ENCODE measurements at places on chromosomes 6 and 20.

DNA sequence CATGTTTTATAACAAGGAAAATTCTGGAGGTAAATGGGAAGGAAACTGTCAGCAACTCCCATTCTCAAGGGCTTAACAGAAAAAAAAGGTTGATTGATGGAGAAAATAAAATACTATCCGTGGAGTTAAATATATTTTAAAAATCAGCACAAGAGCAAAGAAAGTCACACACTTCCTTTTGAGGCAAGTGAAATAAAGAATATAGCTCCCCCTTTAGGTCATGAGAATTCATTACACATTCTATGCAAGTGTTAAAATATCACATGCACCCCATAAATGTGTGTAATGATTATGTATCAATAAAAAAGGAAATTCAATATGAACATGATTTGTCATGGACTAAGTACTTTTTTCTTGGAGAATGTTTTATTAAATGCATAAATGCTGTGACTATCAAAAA, 349.2 kb downstream of the TPBG start:
- peak; percentile 9 for DNase-seq

DNA sequence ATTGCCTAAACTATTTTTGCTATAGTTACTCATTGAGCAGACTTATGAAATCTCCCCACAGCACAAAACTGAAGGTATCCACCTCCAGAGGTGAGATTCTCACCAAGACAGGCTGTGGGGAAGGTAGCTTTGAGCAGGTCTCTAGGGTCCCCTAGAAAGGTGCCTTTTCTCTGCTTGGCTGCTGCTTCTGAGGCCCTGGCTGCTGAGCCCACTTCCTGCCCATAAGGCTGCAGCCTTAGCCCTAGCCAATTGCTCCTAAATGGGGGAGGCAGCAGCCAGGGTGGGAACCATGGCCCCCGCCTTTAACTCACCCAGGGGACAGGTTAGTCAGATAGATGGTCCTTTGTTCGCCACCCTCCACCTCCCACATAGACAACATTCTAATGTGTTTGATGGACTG, 3.6 kb downstream of the NT5E start:
- no peak for DNase-seq

- DNase-seq, result no peak
Measured at GRCh38 chr20:45727044-45727443, 4.9 kb downstream of the SPINT4 start.

DNA sequence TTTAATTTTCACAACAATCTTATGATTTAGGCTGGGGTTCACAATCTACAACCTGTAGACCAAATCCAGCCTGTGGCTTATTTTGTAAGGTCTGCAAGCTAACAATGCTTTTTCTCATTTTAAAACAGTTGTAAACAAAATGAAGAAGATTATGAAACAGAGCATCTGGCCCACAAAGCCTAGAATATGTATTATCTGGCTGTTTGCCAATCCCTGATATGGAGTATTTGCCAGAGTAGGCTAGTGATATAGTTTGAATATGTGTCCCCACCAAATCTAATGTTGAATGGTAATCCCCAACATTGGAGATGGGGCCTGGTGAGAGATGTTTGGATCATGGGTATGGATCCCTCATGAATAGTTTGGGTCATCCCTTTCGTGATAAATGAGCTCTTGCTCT, 201.8 kb downstream of the DHX35 start:
- DNase-seq, result no peak

DNA sequence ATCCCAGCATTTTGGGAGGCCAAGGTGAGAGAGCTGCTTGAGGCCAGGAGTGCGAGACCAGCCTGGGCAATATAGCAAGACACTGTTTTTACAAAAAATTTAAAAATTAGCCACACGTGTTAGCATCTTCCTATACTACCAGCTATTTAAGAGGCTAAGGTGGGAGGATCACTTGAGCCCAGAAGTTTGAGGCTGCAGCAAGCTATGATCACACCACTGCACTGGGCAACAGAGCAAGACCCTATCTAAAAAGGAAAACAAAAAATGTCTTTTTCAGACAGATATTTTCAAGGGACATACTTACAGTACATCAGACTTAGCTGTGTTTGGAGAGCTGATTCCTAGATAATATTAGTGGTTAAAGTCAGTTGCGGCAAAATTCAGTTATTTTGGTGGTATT, 72.9 kb upstream of the XRN2 start:
- no peak for DNase-seq

DNA sequence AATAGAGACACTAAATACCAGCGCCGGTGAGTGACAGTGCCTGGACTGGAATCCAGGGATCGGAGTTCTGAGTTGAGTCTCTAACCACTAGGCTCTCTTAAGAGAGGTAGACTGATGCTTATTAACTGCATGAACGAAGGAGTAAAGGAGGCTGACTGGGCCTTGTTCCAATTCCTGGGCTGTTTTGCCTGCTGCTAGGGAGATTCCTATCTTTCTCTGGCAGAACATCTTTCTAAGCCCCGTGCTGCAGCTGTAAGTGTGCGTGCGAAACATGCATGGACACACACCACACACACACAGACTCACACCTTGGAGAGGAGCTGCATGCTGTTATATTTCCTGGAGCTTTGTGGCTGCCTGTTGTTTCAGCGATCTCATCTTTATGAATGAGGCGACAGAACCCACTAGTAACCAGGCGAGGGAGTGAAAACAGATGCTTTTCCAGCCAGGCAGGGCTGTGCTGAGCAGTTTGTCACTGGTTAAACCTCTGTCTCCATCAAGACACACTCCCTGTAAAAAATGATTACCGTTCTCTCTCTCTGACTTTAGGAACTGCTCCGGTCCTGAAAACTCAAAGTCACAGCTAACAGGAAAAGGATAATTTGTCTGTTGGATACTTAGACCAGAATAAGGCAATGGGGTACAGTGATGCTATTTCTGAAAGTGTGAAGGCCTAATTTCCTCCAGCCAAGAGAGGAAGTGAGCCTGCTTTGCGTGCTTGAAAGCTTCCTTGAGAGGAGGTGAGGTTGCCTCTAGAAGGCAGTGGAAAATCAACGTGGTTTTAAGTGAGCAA, 157.4 kb upstream of the ZNF217 start:
- DNase-seq, result peak; percentile 58

DNA sequence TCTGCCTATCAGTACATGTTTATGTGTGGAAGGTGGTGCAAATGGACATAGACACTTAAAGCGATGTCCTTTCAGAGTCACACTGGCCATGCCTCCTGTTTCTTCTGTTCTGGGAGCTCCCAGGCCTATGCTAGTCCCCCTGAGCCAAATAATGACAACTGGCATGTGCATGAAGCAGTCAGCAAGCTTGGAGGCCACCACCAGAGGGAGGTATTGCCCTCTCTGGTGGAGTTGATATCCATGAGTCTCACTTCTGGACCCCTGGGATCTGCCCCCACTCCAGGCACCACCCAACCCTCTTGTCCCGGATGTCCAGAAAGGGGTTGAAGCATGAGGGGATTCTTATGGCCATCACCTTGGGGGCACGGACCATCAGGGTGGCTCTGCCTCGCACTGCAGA, 172.2 kb downstream of the AIG1 start:
- peak; percentile 50 for DNase-seq

GRCh38 chr20:61588411-61589385, 336.6 kb downstream of the CDH4 start:
- DNase-seq, result no peak

GRCh38 chr20:53141201-53142050, 169.3 kb downstream of the TSHZ2 start:
- DNase-seq, result no peak

GRCh38 chr20:53033176-53033575, 61.0 kb downstream of the TSHZ2 start:
- no peak for DNase-seq

GRCh38 chr6:43231735-43232450, 2.6 kb upstream of the DNPH1 start:
- no peak for DNase-seq

- peak; percentile 86 for DNase-seq
Measured at GRCh38 chr6:7243179-7243981, 69.6 kb downstream of the SSR1 start.

- peak; percentile 57 for DNase-seq
Measured at GRCh38 chr6:13538084-13538483, 36.3 kb upstream of the SIRT5 start.

GRCh38 chr6:109296971-109297372, 85.3 kb downstream of the CD164 start:
- no peak for DNase-seq

GRCh38 chr6:87723170-87724078, 21.4 kb upstream of the AKIRIN2 start:
- peak; percentile 76 for DNase-seq

DNA sequence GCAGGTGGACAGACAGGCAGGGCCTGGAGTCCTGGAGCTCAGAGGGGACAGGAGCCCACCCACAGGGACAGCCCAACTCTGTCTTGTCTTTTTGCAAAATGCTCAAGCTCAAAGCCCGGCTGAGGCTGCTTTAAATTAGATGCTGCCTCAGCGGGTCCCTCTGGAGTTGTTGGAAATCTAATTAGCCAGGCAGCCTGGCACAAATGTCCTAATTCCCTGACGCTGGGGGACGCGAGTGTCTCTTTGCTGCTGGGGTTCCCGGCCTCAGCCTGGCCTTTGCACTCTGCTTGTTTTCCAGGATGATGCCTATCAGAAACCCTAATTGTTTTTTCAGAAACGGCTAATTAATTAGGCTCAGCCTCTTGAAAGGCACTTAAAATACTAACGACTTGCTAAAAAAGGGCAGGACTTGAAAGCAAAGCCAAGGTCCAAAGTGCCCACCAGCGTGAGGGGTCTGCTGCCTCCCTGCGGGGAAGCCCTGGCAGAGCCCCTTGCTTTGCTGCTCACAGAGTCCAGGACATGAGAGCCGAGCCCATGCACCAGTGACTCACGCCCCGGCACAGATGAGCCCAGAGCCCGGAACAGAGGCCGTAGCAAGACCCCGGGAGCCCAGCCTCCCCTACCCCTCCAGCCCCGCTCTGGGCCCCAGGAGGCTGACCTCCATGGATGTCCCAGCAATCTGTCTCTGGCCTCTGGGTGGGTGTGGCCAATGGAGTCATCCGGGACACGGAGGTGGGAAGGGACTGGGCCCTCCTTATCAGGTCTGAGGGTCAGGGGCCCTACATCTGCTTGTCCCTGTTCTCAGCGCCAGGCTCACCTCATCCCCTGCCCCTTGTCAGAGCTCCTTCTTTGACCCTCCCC, 46.0 kb upstream of the BHLHE23 start:
- DNase-seq, result no peak

GRCh38 chr6:14348389-14348788, 230.8 kb downstream of the CD83 start:
- peak; percentile 34 for DNase-seq

DNA sequence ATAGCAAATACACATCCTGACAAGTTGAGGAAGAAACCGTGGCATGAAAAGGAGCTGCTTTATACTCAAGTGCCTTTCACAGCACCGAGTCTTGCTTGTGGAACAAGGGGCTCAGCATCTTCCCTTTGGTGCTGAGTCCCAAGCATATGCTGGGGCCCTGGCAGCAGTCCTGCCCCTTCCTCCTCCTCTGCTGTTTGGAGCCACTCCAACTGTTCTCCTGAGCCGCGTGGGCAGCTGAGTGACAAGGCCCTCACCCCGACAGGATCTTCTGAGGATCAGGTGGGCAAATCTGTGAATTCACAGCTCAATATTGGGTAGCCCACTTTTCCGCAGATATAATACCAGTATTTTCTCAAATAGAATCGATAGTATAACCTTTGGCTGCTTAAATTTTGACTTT, 24.7 kb downstream of the DACT2 start:
- no peak for DNase-seq

- no peak for DNase-seq
Measured at GRCh38 chr20:9408422-9409300, 105.7 kb upstream of the LAMP5 start.

GRCh38 chr6:52994031-52994838, 849 bp downstream of the GSTA4 start:
- DNase-seq, result no peak

- no peak for DNase-seq
Measured at GRCh38 chr6:82987951-82988350, 77.7 kb downstream of the UBE3D start.

- DNase-seq, result no peak
Measured at GRCh38 chr6:125123468-125124048, 30.0 kb upstream of the TPD52L1 start.

- no peak for DNase-seq
Measured at GRCh38 chr6:107813555-107814194, 10.4 kb downstream of the SCML4 start.

DNA sequence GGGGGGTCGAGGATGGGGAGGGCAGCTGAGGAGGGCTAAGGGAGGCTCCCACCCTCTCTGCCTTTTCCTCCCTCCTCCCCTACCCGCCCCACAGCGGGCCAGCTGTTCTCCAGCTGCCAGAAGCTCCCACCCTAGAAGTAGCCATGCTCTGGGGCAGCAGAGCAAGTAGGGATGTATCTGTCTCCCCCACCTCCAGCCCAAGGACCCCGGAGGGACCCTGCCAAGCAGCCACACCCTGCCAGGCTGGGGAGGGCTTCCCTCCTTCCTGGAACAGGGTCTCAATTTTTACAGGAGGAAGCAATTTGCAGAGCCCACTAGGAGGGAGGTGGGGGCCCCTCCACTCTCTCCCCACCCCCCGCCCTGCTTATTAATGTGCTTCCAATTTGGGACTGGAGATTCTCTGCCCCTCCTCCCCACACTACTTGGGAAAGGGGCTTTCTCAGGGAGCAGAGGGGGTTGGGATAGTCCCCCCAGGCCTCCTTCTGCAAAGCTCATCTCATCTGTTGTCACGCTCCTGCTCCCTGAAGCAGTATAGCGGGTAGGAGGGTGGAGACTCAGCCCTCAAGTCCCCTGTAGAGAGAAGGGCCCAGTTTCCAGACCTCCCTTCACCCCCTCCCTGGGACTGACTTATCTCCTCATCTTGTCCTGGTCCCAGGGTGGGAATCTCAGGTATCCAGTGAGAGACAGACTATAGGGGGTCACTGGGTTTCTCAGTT, 4.5 kb downstream of the TEAD3 start:
- DNase-seq, result no peak

DNA sequence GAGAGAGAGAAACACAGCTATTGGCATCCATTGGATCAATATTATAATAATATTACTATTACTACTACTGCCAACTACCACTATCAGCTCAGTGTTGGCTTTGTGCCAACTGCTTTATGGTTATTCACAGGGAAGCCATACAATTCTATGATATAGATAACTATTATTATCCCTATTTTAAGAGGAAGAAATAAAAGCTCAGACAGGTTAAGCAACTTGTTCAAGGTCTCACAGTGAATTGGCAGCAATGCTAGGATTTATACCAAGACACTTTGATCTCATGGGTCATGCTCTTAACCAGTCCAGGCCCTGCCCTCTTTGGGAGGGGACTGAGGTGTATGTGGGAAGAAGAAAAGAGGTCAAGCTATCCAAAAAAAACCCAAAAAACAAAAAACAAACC, 82.0 kb upstream of the TRAF3IP2 start:
- no peak for DNase-seq

- no peak for DNase-seq
Measured at GRCh38 chr20:16147916-16148315, 425.3 kb downstream of the KIF16B start.

DNA sequence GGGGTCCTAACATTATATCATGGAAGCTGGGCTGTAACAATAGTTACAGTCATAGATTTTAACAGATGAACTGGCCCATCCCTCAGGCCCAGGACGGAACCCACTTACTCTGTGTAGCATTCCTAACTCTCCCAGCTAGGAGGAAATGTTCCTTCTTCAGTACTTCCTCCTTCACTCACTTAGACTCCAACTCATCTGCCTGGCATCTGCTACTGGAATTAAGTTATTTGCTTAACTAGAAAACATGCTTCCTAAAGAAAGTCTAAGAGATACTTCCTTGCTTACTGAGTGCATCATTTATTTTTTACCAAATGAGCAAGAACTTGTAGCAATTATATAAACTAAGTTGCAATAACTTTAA, 20.5 kb downstream of the GCLC start:
- DNase-seq, result no peak

GRCh38 chr20:44784688-44785087, 25.7 kb downstream of the RIMS4 start:
- DNase-seq, result no peak

All from suppressor macrophage treated with lipopolysaccharide for 4 hours (primary cell).